Natural killer cell treated with Interleukin-12 subunit alpha and Interleukin-12 subunit beta and Interleukin-15 and Interleukin-18, amount 100 ng/mL, for 72 hours (primary cell): ENCODE measurements at places on chromosomes 3 and 15.

DNA sequence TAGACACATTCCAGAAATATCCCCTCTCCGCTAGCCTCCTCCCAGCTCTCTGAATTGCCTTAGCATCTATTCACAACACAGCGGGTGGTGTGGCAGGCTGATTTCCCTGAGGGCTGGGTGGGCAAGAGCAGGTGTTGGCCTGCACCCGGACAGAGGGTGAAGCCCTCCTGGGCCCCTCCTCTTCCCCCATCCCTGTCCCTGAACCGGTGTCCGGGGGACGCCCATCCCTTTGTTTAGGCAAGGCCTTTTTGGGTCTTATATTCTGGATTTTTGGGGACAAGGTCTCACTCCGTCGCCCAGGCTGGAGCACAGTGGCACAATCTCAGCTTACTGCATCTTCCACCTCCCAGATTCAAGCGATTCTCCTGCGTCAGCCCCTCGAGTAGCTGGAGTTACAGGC lies 55.2 kb upstream of the KLHL25 start:
- DNase-seq: no peak

DNA sequence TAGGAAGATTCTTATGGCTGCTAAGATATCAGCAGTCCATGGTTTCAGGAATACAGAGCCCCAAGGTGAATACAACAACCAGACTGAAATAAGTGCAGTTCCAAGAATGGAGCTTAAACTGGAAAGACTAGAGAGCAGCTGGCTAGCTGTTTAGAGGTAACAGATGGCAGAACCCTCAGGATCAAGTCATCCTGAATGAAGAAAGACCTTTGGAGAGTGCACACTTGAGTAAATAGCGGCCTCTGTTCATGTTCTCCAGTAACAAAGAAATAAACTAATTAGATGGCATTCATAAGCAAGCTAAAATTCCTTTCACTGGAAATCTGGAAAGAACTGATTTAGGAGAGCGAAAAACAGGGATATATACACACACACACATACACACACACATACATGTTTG lies 968.4 kb downstream of the FHIT start:
- DNase-seq: no peak

- no peak for DNase-seq
These were observed 47.2 kb downstream of the DIPK2A start for GRCh38 chr3:144018776-144019175.

DNA sequence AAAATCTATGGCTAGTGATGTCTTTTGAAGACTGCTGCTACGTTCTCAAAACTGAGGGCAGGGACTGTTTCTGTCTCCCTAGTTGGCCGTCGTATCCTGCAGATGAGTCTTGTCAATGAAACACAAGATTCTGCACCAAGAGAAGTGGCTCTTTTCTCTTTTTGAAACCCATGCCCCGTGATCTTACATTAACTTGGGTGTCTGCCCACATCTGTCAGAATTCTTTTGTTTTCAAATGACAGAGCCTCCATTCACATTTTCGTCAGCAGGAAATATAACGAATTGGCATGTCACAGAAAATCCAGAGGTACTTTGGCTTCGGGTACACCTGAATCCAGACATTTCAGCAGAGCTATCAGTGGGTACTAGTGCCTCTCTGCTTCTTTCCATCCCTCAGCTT lies 331.3 kb upstream of the PROK2 start:
- DNase-seq: no peak

DNA sequence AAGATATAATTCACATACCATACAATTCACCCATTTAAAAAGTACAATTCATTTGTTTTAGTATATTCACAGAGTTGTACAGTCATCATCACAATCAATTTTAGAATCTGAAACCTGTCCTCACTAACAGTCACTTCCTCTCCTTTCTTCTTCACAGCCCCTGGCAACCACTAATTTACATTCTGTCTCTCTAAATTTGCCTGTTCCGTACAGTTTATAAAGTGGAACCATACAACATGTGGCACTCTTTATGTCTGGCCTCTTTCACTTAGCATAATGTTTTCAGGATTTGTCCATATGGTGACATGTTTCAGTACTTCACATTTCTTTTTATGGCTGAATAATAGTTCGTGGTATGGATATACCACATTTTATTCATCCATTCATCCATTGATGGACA lies 22.7 kb downstream of the ERICH6 start:
- no peak for DNase-seq

- DNase-seq: no peak
These were observed 35.8 kb upstream of the TNFSF10 start for GRCh38 chr3:172559020-172559419.

DNA sequence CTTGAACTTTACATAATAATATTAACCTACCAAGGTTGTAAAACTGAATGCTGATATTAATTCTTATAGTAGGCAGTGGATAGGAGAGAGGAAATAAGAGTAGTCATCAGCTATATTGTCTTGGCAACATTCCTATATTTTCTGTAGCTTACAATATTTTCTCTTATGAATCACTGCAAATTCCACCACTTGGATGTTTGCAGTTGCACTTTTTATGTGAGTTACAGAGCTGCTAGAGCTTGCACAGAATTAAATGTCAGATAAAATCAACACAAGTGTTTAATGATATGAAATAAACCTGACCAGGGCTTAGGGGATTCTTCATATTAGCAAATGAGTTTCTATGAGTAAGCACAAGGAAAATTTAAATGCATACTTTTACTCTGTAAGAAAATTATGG lies 1710.1 kb downstream of the SI start:
- DNase-seq: no peak
